Esophagus squamous epithelium (tissue), 5 donors: ENCODE measurements at places on chromosomes 11 and 22.

GRCh38 chr11:96366024-96366423 is 23.0 kb upstream of the MAML2 start:
- DNase-seq: no peak

GRCh38 chr11:16356761-16357393 is 531 bp upstream of the SOX6 start:
- no peak for DNase-seq

- no peak for DNase-seq
These were observed 145.7 kb upstream of the TTC12 start for GRCh38 chr11:113168354-113169342.

DNA sequence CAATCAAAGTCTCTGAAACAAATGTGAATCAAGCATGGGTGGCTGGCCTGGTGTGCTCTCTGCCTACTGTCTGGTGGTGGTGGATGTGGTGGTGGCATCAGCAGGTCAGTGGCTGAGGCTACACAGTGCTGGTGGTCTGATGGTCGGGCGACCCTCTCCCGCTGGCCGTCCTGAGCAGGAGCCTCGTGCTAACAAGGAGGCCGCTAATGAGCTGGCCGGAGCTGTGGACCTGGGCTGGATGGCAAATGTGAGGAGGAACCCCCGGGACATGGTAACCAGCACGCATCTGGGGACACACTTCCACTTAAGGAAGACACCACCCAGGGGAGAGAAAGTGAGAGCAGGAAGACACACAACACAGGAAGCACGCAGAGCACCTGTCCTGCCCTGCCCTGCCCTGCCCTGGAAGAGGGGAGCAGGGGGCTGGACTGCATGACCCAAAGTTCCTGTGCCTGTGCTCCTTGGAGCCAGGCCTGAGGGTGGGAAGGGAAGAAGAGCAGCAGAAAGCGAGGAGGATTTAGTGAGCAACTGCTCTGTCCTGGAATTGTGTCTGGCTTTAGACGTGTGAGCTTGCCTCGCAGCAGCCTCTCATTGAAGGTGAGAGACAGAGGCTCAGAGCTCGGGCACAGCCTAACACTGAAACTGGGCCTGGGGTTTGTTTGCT is 23.7 kb downstream of the SLC37A2 start:
- no peak for DNase-seq

DNA sequence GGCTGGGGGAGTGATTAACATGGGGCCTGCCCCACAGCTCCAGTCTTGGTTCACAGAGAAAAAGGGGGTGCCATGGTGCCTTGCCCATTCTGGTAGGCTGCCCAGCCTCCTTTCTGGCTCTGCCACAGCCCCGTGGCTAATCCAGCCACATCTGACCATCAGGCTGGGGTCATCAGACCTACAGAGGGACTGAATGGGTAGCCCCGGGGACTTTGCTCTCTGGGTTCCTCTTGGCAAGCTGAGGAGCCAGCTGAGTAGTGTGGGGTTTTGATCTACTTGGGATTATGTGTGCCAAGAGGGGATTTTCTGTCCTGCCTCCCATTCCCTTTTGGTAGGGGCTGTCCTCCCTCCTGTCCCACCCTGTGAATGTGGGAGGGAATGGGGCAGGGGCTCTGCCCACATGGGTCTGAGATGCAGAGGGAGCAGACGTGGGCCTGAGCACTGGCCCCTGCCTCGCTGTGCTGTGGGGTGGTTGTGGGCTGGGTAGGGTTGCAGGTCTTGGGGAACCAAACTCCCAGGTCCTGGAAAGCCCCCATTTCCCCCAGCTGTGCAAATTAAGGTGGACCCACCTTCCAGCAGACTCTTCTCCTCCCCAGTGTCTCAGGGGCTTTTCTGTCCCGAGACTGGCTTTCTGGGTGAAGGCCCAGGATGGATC is 32.0 kb downstream of the CD82 start:
- no peak for DNase-seq

GRCh38 chr22:43487311-43488030 is 75.7 kb downstream of the MPPED1 start:
- DNase-seq: no peak

- no peak for DNase-seq
These were observed 9.1 kb downstream of the DCPS start for GRCh38 chr11:126312961-126313360.

- DNase-seq: no peak
These were observed 163.4 kb downstream of the INSC start for GRCh38 chr11:15278128-15278527.

GRCh38 chr11:14702760-14703159 is 59.2 kb downstream of the PDE3B start:
- DNase-seq: no peak

GRCh38 chr11:72897506-72897905 is 83.3 kb downstream of the ATG16L2 start:
- no peak for DNase-seq

DNA sequence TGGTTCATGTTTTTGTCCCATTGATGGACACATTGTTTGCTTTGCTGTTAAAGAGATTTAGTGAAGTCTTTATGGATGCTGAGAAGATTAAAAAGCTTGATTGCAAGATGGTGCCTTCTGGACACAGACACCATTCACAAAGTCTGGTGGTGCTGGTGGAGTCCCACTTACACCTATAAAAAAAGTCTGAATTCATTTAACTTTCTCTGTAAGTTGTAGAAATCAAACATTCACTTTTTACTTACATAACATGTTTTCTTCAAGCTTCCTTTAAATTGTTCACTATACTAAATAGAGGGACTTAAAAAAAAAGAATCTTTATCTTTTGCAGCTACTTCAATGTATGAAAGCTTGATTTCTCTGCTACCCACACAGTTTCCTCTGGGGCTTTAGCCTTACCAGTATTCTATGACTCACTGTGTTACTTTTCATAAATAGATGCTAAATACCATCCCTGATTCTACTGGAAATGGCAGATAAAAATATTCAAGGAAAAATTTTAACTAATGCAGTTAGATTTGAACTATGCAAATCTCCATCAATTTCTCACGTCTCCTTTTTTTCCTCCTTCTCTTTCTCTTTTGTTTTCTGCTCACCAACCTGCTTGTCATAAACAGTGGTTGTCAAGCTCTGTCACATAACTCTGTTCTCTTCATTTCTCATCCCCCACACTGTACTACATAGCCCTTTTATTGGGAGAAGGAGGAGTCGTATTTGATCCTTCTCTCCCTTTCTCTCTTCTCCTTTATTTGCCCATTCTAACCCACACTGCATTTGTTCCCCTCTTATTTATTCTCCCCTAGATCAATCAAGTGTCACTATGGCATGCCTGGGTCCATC is 89.7 kb downstream of the FAM76B start:
- DNase-seq: no peak

GRCh38 chr11:41483956-41484355 is 24.5 kb upstream of the LRRC4C start:
- DNase-seq: no peak

GRCh38 chr11:96748639-96749370 is 359.0 kb downstream of the JRKL start:
- DNase-seq: no peak

DNA sequence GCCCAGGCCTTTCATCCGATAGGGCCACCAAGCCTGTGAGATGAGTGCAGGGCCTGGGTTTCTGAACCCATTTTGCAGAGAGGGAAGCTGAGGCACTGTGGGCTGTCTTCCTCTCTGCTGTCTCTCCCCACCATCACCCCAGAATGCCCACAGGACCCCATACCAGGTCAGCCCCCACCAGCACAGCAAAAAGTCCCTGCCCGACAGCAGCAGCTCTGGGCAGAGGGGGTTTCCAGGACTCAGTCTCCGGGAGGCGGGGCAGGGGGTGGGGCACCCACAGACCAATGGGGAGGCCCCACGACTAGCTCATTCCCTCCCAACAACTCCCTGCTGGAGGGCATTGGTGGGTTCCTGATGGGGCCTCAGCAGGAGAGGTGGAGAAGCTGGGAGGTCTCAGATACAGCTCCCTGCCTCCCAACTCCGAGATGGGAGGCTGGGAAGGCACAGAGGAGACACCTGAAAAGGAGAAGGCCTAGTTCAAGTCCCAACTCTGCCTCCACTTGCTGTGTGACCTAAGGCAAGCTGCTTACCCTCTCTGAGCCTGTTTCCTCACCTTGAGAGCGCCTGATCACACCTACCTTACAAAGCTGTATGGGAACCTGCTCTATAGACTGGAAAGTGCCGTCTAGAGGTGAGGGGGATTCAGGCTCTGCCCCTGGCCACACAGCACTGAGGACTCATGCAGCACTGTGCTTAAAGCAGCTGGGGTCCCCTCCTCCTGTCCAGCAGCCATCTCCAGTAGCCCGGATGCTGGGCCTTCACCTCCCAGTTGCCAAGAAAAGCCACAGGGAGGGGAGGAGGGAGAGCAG is 3.5 kb downstream of the CBX7 start:
- DNase-seq: no peak

DNA sequence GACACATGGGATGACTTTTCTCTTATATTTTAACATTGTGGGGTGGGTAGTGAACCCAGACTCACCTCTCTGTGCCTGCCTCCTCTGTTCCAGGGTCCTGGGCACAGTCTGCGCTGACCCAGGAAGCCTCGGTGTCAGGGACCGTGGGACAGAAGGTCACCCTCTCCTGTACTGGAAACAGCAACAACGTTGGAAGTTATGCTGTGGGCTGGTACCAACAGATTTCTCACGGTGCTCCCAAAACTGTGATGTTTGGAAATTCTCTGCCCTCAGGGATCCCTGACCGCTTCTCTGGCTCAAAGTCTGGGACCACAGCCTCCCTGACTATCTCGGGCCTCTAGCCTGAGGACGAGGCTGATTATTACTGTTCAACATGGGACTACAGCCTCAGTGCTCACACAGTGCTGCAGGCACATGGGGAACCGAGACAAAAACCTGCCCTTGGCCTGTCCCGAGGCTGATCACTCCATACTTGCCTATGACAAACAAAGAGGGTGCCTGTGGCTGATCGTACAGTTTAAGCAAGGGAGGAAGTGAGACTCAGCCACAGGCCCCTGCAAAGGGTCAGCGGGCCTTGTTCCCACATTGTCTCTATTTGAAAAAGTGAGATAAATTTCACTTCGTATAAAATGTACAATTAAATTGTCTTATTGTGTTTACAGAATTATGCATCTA is 43.7 kb upstream of the TOP3B start:
- DNase-seq: no peak

DNA sequence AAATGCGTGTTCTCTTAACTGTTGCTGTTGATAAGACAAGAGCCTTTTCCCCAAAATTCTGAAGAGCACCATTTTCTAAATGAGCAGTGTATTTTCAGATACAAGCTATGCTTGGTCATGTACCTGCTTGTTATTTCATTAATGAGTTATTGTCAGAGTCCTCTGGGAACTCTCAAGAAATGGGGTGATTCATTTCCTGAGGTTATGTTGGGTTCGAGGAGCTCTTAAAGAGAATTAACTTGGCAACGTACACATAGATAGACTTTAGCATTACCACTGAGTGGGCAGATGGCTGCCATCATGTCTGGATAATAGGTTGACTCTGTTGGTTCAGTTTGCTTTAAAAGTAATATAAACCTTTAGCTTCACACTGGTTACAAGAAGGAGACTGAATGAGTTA is 87.9 kb upstream of the SORL1-AS1 start:
- DNase-seq: no peak

DNA sequence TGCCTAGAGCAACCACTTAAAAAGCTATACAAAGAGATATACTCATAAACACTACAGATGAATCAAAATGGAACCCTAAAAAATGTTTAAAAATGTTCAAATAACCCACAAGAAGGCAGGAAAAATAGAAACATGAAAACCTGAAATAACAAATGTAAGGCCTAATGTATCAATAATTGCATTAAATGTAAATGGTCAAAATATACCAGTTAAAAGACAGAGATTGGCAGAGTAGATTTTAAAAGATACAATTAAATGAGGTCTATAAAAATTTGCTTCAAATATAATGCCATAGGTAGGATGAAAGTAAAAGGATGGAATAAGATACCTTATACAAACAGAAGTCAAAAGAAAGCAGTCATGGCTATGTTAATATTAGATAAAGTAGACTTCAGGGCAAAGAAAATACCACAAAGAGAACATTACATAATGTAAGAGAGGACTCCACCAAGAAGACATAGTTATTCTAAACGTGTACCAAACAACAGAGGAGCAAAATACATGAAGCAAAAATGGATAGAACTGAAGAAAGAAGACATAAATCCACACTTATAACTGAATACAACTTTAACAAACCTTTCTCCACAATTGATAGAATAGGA is 25.2 kb downstream of the SHANK2 start:
- DNase-seq: no peak

DNA sequence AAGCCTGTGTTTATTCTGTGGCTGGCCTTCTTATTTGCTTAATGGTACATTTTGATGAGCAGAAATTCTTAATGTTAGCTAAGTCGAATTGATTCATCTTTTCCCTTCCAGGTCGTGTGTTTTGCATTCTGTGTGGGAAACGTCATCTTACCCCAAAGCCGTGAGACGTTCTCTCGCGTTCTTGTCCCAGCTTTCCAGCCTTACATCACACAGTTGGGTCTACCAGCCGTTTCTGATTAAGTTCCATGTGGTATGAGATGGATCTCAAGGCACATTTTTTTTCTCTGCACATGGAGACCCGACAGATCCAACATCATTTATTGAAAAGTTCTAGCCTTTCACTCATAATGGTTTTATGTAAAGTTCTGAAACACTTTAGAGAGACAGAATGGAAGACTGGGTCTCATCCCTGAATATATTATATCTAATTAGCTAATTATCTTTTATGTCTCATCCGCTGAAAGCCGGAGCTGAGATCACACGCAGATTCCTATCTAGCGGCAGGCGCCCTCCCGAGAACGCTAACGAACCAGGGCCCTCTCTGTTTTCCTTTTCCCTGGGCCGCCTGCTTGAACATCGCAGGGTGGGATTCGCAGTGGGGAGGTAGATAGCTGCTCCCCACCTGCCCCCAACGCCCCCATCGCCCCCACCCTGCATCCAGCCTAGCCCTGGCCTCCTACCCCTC is 1162.2 kb downstream of the BRD1 start:
- DNase-seq: no peak
